Caki2 (cell line): ENCODE measurements at places on chromosomes 4 and X. TPM values are rescaled to one million over a fixed set of nuclear protein-coding genes. Genes with fewer than 3 reads are reported as not detected.

The HCCS gene
- 44.0 and 51.4 TPM in 2 replicates for total RNA-seq

DNA sequence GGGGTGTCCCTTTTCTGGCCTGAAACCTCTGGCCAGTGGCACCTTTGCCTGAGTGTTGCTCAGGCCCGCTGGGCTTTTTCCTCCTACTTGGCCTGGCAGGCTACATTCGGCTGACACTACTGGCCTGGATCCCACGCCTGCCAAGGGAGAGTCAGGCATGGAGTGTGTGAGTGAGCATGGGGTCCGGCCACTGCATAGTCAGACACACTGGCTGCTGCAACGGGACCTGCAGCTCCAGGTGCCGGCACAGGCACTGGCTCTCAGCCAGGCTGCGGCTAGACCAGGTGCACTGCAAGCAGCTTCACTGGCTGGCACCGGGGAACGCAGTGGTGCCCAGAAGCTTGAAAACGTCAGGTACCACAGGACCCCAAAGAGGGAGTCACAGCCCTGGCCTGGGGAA, 434.9 kb downstream of the ARHGAP24 start:
- no peak for DNase-seq

- DNase-seq, result no peak
Measured at GRCh38 chrX:11611965-11612364, 53.8 kb downstream of the ARHGAP6 start.

DNA sequence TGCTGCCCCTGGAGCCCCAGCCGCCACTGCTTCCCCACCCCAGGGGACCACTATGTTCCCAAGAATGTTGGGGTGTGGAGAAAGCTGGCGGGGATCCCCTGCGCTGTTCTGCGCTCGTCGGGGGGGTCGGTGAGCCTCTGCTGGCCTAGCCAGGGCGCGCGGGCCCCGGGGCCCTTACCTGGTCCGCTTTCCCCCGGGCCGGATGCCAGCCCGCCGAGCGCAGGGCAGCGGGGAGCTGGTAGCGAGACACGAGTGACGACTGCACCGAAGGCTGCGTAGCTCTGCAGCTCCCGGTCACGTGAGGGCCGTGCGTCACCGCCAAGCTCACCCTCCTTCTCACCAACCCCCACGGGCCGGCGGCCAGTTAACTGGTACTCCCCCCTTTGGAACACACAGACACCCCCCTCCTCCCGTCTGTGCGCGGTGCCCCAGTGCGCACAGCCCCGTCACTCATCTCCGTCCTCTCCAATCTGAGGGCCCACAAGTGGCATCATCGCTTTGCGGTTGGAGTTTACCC, at the start of gene BEX1:
TSS of gene BEX1 (minus strand) at position 254 of the 517 bp plus-strand sequence. CDS start 897 bp downstream, outside the sequence.
- no peak for DNase-seq

DNA sequence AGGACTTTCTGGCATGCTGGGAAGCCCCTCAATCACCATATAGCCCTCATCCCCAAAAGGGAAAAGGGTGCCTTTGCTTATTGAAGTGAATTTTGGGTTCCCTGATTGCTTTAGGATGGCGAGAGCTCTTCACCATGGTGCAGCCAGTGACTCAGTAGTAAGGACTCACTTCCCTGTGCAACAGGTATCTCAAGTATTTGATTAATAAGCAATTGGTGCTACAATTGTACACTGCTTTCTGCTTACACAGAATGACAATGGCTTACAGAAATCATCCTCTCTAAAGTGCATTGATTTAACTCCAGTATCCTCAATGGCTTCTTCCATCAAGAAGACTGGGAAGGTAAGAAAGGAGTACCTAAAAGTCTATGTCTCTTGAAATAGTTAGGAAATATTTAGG, 143.7 kb upstream of the SMIM10 start:
- DNase-seq, result no peak

The FSTL5 gene
- total RNA-seq, result not detected in 2 replicates

The ELK1 gene
- total RNA-seq, result 28.1 and 28.9 TPM in 2 replicates

- DNase-seq, result no peak
Measured at GRCh38 chr4:73682508-73682907, 57.9 kb upstream of the CXCL8 start.

DNA sequence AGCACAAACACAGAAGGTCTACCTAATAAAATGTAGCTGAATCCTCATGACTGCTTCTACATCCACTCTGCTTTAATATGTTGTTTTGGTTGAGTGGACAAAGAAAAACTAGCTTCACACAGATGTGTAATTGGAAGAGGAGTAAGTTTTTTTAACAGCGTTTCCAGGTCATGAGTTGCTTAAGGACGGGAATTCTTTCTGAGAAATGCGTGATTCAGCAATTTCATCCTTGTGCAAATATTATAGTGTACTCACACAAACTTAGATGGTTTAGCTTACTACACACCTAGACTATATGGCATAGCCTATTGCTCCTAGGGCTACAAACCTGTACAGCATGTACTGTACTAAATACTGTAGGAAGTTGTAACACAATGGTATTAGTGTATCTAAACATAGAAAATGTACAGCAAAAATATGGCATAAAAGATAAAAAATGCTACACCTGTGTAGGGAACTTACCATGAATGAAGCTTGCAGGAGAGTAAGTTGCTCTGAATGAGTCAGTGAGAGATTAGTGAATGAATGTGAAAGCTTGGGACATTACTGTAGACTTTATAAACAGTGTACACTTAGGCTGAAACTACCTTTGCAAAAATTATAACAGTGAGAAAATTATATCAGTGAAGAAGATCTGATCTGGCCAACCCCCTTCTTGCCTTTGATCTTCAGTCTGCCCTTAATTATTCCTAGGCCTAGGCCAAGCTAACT, 70.8 kb upstream of the IL15 start:
- DNase-seq, result peak; percentile 92

The MAGEB17 gene
- not detected in 2 replicates for total RNA-seq

GRCh38 chr4:37246891-37247290, 2.3 kb downstream of the NWD2 start:
- DNase-seq, result no peak

GRCh38 chrX:71532078-71532752, 689 bp upstream of the OGT start:
- DNase-seq, result peak; percentile 51

DNA sequence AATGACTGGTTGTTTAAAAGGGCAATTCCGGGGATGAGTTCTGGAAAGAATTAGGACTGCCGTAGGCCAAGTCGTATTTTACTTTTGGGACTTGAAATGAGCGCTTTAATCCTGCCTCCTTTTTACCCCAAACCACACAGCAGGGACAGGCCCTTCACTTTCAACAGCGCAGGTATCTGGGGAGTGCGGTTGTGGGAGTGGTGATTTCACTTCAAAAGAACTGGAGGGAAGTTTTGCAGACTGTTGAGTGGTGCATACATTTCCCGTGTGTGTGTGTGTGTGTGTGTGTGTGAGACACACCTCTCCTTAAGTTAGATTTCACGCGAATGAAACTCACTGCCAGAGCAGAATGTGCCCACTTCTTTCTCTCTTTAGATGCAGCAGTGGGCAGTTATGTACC, 2.8 kb downstream of the NHS start:
- DNase-seq, result no peak

The HERC6 gene
- 6.2 and 14.3 TPM in 2 replicates for total RNA-seq

The WNK3 gene
- 0.96 and 2.7 TPM in 2 replicates for total RNA-seq

- DNase-seq, result no peak
Measured at GRCh38 chrX:46693149-46693548, 65.8 kb downstream of the SLC9A7 start.

- no peak for DNase-seq
Measured at GRCh38 chr4:110787109-110787508, 164.2 kb upstream of the PITX2 start.

The SLC4A4 gene
- 18.0 and 22.1 TPM in 2 replicates for total RNA-seq

The PHKA1 gene
- total RNA-seq, result 4.9 and 5.3 TPM in 2 replicates

The PCYT1B gene
- not detected in 2 replicates for total RNA-seq

The STS gene
- total RNA-seq, result 0.09 and 0.37 TPM in 2 replicates

DNA sequence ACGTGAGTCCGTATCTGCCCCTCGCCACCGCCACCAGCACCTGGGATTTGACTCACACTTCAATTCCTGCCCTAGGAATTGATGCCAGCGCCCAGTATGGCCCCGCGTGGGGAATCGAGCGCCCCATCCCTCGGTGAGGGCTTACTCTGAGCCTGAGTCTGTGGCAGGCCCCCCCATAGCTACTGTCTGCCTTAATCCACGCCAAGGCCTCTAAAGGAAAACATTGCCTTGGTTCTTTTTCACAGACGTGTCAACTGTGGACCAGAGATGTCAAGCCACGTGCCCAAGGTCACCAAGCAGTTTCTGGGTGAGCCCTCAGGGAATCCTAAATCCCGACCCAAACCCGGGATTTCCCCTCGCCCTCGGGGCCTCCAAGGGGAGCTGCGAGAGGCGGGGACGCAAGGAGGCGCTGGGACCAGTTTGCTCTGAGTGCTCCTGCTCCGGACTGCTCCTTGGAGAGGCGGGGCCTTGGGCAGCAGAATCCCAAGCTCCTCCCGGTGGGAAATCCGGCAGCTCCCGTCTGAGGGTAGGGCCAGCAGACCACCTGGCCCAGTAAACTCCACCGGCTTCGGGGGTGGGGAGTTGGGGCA, 12.9 kb downstream of the MSX1 start:
- no peak for DNase-seq

The KLKB1 gene
- not detected in 2 replicates for total RNA-seq

The SHOX gene
- total RNA-seq, result not detected in 2 replicates

- DNase-seq, result peak; percentile 69
Measured at GRCh38 chr4:165378745-165379677, at the start of gene CPE. Gene CPE, plus strand, starts transcription at chr4:165379008. Its CDS starts 214 bp downstream, at chr4:165379222.

DNA sequence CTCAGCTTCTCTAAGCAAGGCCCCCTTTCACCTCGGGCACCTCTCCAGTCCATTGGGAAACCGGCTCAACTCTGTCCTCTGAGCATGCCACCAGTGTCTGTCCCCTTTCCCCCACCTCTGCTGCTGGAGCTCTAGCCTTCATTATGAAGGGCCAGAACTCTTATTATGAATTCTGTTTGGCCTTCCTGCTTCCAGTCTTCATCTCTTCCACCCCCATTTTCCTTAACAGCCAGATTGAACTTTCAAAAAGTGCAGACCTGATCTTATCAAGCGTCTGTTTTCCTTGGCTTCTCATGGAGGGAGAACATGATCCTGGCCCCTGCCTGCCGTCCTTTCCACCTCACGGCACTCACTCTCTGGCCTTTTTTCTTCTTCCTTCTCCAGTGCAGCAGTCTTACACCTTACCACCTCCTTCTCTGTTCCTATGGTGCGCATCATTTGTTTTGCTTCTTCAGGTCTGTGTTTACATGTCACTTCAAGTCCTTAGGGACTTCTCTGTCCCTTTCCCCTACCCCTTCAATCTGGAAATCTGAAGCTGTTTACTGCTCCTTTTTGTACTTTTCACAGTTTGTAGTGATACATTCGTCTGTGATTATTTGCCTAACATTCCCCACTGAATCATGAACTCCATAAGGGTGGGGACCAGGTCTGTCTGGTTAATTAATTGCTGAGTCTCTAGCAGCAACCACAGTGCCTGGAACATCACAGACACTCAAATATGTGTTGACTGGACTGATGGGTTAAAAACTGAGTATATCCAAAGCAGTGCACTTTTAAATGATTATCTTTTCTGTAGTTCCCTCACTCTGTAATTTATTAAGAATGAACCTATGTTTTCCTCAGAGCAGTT, 55.8 kb downstream of the FNIP2 start:
- DNase-seq, result peak; percentile 89

The ADAM29 gene
- total RNA-seq, result not detected in 2 replicates

DNA sequence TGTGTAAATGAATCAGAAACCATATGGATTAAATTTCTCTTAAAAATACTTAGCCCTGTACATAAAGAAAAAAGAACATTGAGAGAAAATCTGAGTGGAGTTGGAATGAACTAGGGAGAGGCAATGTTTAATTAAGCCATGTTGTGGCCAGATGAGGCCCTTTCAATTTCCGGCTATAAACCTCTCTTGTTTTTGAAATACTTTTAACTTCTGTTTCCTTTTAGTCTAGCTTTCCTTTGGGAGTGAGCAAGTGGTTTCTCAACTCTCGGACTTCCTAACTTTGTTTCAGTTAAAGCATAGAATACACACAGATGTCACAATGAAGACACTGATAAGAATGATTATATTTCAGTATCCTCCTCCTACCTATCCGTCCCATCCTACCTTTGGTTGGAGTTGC, 197.2 kb downstream of the ARHGAP24 start:
- no peak for DNase-seq

- no peak for DNase-seq
Measured at GRCh38 chrX:10529344-10529743, 91.0 kb downstream of the MID1 start.

The ABCB7 gene
- total RNA-seq, result 6.8 and 23.8 TPM in 2 replicates

The NSG1 gene
- total RNA-seq, result 3.0 and 3.8 TPM in 2 replicates

The CXCL6 gene
- not detected in 2 replicates for total RNA-seq

DNA sequence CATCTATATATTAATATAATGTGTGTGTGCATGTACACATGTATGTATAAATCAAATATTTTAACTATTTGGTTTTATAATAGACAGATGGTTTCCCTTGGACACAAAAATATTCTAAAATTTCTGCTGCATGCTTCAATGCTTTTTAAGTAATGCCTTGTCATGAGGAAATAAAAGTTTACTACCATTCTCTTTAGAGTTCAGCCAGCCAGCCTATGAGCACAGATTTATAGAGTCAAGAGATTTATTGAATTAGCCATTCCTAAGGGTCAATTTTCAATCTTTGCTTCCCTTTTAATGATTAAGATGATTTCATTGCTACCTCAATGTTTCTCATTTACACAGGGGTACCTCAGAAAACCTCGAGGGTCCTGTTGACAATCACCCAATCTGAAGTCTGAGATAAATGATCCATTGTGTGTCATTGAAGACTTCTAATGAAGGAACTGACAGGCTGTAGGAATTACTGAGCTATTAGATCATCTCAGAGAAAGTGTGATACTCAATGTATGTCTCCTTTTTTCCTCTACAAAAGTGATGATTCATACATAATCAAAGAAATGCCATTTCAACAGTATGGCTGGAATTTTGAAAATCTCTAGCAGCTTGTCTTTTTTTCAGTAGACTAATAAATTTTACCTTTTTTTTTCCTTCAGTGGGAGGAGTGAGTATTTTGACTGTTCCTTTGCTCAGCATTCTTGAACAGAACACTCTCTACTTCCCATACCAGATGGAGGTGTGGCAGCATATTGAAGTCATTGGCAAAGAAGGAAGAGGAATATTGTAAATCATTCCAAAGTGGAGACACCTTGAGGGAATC, 222.6 kb upstream of the PCDH18 start:
- peak; percentile 65 for DNase-seq

- DNase-seq, result no peak
Measured at GRCh38 chr4:111510535-111510934, 634.7 kb upstream of the FAM241A start.

- DNase-seq, result no peak
Measured at GRCh38 chr4:10831727-10832408, 147.3 kb upstream of the CLNK start.

- no peak for DNase-seq
Measured at GRCh38 chr4:109319684-109320083, 17.2 kb upstream of the COL25A1 start.

DNA sequence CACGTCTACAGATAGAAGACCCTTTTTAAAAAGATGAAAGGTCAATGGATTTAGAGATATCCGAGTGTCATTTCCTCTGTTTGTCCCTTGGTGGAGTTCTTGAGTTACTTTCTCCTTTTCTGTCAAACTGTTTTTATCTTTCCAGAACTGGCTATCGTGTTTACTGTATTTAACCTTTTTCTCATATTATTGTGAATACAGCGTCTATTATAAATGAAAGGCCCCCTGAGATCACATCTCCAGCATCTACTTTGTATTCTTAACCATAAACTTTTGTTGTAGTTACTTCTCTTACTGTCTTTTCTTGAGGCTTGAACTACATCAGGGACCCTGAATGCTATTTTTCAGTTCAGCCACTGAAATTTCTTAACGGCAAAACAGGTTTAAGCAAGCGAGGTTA, 4.0 kb upstream of the PCDH7 start:
- peak; percentile 57 for DNase-seq

The INTU gene
- 1.0 and 5.0 TPM in 2 replicates for total RNA-seq

The P2RY8 gene
- total RNA-seq, result not detected in 2 replicates

- peak; percentile 32 for DNase-seq
Measured at GRCh38 chr4:23135792-23136645, 443.3 kb downstream of the GBA3 start.

- DNase-seq, result no peak
Measured at GRCh38 chrX:102983205-102983604, 46.1 kb downstream of the RAB40AL start.
